ENCODE measurements at places on chromosomes 12 and 14.
A peak's percentile ranks its signal among the peaks of the same experiment; 100 is the strongest.

DNA sequence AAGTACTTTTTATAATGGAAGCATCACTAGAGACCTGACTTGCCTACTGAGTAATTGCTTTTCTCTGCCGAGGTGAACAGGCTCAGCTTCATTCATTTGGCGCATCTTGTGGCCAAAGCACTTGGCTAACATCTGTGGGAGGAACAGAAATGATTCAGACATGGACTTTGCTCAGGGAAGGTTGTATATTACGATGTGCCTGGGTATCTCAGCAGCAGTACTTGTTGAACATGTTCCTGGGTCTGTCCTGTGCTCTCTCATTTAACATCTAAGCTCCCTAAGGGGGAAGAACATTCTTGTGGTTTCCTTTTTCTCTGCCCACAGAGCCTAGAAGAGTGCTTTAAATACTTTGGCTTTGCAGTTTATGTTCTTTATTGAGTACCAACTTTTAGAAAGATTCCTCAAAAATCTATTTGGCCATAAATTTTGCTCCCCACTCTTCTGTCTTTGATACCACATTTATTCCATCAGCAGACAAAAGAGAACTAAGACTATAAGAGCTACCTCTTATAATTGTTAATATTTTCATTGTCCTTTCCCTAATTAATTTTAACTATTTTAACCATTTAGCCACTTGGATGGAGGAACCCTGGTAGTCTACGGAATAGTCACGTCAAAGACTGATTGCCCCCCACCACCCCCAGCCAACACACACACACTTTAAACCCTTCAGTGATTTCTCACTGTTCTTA is 101.2 kb upstream of the EGLN3 start:
- peak; percentile 59 for DNase-seq

DNA sequence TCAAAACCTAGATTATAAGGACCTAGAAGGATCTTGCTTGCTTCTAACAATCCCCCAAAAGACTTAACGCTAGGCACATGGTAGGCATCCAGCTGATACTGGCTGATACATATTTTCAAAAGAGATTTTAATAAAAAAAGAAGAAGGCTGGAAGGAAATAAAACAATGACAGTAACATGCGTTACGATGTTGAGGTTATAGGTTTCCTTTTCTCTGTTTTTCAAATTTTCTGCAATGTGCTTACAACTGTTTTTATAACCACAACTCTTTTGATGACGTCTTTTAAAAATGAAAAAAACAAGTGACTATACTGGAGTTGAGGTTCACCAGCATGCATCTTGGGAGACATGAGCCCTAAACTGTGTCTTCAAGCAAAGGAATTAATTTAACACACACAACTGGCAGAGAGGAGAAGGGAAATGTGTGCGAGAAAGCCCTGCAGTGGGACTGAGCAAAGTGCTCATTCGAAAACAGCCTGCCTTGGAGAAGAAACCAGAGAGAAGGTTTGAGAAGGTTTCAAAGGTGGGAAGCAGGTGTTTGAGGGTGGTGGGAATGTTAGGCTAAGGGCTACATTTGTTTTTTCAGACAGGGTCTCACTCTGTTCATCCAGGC is 80.4 kb downstream of the DUSP16 start:
- no peak for DNase-seq

GRCh38 chr14:61439779-61440418 is 118.5 kb downstream of the PRKCH start:
- no peak for DNase-seq

- no peak for DNase-seq
Observed at GRCh38 chr12:68896881-68897540, 36.0 kb downstream of the CPM start.

Measured in transverse colon (tissue), 4 donors.